ENCODE measurements at places on chromosomes 12 and 14.

DNA sequence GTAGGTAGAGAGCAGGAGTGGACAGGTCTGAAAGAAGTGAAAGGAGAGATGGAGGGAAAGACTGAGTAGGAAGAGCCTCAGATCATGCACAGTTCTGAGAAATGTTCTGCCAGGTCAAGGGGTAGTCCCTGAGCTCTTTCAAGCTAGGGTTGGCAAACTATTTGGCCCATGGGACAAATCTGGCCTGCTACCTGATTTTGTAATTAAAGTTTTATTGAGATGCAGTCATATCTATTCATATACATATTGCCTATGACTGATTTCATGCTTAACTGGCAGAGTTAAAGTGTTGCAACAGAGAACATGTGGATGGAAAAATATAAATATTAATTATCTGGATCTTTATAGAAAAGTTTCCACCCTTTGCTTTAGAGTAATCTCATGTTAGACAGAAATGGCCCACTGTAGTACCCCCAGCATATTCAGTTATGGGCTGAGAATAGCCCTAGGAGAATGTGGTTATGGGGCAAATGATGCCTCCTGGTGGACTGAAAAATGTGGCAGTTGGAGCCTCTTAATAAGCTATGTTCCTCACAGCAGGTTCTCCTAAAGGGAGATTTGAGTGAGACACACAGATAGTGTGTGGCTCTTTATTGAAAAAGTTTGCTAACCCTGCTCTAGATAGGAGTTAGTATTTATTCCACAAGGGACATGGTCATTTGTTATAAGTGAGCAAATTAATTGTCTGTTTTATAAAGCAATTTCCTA, 476.9 kb downstream of the LRIG3 start:
- peak; percentile 67 for DNase-seq

GRCh38 chr12:34388636-34389377, 366.5 kb downstream of the ALG10 start:
- DNase-seq = no peak

DNA sequence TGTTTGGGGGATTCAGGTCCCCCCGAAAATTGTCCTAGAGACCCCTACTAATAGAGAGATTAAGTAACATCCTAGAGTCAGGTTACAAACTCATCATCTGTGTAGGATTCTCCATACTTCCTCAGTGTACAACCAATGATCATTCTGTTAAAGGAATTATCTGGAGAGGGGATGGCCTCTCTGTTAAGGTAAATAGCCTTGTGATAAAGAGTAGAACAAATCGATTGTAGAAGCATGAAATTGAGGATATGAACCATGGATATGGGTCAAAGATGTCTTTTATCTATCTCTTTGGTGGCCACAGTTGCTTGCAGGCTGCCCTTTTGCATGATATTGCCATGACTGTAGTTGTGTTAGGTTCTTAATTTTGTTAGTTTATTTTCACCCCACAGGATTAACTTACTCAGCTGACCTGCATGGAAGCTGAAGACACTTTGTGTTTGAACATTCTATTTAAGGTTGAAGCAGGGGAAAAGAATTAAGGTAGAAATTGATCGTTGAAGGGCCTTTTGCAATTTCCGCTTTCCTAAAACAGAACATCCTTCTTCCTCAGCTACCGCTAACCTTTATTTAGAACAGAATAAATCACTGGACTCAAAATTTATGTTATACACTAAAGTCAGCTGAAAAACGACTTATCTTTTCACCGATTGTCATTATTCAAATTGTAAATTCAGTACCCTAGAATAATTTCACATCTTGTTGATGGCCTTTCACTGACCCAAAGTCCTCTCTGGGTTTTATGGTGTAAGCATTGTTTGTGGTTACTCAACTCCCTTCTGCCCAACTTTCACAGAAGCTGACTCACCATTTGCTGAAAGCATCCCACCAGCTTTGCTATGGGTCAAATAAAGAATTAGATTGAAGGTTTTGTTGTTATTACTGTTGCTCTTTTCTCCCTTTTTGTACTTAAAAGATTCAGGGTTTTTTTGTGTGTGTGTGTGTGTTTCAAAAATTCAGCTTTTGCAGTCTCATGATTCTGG, 52.3 kb downstream of the IRAK3 start:
- DNase-seq = no peak

DNA sequence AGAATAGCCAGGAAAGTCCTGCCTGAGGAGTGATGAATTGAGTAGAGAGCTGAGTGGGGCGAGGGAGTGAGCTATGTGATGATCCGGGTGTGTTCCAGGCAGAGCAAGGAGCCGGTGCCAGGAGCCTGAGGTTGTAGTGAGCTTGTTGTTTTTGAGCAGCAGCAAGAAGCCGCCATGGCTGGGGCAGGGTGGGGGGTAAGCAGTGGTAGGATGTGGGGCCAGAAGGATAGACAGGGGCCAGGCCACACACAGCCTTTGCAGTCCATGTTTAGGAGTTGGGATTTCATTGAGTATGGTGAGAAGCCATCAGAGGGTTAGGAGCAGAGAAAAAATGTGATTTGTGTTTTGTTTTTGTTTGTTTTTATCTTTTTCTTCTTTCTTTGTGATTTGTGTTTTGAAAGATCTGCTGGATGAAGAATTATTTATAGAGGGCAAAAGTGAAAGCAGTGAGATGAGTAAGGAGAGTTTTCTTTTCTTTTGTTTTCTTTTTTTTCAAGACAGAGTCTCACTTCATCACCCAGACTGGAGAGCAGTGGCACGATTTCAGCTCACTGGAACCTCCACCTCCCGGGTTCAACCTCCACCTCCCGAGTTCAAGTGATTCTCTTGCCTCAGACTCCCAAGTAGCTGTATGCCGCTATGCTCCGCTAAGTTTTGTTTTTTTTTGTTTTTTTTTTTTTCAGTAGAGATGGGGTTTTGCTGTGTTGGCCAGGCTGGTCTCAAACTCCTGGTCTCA, 92.3 kb upstream of the BCAT1 start:
- no peak for DNase-seq

DNA sequence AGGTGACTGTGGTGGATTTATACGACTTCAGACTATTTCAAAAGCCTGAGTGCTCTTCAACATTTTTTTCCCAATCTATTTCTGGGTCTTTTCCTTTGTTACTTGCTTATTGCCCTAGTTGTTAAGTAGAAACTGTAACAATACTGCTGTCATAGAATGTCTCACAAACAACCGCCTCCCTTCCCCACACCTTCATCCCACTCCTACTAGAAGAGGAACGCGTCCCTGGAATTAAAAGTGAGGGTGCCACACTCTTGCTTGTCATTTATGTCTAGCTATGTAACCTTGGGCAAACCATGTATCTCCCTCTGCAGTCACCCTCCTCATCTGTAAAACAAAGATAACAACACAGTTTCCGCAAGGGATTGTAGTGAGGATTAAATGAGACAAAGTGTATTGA, 8.6 kb downstream of the BRAP start:
- DNase-seq = no peak

DNA sequence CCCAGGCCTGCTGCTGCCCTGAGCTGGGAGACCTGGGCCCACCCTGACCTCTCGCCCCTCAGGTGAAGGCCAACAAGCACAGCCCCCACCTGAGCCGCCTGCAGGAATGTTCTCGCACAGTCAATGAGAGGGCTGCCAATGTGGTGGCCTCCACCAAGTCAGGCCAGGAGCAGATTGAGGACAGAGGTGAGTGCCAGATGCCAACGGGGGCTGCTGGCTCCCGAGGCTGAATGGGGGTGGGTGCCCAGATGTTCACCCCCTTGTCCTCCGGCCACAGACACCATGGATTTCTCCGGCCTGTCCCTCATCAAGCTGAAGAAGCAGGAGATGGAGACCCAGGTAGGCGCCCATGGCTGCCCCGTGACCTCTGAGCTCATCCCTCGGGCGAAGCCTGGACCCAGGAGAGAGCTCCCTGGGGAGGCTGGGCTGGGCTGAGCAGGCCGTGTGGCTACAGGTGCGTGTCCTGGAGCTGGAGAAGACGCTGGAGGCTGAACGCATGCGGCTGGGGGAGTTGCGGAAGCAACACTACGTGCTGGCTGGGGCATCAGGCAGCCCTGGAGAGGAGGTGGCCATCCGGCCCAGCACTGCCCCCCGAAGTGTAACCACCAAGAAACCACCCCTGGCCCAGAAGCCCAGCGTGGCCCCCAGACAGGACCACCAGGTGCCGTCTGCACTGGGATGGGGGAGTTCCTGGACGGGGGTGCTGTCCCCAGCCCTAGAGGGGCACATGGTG, 25.8 kb downstream of the HIP1R start:
- no peak for DNase-seq

DNA sequence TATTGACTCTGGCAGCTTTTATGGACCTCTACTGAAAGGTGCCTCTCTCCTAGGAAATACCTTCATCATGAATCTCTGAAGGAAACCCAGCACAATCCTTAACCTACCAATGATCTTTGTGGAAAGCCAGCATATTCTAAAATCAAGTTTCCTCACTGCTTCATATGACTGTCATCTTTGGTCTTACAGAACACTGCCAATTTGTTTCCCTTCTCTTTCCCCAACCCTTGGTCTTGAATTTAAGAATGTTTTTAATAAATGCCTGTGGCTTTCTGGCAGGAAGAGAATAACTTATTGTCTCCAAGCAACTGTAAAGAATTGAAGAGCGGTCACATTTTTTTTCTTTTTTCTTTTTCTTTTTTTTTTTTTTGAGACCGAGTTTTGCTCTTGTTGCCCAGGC, 427.6 kb downstream of the IPO8 start:
- DNase-seq = peak; percentile 65

DNA sequence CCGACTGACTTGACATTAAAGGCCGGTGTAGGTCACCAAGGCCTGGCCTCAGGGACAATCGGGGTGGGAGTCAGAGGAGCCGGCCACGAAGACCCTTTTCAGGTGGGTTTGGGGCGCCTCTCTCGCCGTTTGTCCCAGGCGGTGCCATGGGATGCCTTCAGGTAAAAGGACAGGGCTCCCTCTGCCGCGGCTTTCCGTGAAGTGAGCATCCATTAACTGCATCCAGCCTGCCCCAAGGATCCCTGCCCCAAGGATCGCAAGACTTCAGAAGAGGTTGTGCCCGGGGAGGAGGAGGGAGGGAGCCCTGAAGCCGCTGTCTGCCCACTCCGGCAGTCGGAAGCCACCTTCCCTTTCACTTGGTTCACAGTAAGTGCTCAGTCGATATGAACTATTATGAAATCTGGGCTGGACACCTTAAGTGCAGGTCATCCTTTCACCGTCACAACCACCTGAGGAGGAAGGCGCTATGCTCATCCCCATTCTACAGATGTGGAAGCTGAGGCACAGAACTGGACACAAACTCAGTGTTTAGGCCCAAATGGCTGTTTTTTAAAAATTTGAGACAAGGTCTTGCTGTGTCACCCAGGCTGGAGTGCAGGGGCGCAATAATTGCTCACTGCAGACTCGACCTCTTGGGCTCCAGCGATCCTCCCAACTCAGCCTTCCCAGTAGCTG, 964 bp downstream of the SDS start:
- no peak for DNase-seq

DNA sequence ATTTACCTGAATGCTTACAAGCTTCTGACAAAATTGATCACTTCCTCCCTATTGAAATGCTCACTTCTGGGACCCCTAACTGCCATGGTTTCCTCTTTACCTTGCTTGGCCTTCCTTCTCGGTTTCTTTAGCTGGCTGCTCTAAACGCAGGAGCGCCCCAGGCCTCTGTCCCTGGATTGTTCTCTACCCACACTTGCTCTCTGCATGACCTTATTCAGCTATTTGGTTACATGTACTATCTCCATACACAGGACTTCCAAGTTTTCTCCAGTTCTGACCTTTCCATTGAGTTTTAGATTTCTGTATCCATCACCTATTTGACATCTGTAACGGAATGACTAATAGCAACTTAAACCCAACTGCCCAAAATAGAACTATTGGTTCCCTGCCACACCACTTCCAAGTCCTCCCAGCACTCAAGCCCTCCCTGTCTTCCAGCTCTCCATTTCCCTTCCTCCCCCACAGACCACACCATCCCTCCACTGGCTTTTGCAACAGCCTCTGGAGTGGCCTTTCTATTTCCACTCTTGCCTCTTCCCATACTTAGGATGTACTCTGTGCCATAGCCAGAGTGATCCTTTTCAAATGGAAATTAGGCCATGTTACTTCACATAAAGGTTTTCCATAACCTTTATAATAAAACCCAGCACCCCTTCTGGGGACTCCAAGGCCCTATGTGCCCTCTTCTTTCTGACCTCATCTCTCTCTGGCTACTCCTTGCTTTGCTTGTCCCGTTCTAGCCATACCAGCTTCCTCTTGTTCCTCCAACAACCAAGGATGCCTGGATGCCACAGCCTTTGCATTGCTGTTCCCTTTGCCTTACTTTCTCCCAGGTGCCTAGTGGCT, 202.2 kb downstream of the AEBP2 start:
- no peak for DNase-seq

GRCh38 chr12:130615861-130616345, 100.2 kb downstream of the RIMBP2 start:
- DNase-seq = no peak

DNA sequence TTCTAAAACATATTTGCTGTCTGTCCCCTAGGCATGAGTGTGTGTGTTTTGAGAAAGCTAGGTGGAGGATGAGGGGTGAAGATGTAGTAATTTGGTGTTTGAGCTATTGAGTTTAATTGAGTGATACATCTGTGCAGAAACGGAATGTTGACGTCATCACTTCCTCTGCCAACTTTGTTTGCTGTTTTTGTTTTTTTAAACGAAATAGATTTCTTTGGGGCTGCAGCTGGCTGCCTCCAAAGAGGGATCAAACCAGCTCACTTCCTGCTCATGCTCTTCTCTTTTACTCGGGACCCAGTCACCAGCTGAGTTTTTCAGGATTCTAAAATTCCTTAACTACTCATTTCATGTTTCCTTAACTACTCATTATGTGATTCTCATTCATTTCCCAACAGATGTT, 19.5 kb upstream of the CRACR2A start:
- DNase-seq = no peak

GRCh38 chr14:73245480-73246325, 8.4 kb downstream of the PAPLN start:
- no peak for DNase-seq

GRCh38 chr14:103243764-103244737, 90.0 kb upstream of the EIF5 start:
- no peak for DNase-seq

DNA sequence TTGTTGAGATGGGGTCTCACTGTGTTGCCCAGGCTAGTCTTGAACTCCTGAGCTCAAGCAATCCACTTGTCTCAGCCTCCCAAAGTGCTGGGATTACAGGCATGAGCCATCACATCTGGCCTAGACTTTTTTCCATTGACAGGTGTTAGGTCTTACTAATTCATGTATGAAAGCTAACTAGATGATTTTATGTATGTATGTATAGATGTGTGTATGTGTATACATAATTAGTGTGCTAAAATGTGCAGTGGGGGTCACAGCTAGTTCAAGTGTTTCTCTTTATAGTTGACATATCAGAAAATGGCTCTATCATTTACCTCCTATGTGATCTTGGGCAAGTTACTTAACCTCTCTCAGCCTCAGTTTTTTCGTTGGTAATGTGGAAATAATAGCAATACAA, 23.5 kb downstream of the UNC79 start:
- no peak for DNase-seq

DNA sequence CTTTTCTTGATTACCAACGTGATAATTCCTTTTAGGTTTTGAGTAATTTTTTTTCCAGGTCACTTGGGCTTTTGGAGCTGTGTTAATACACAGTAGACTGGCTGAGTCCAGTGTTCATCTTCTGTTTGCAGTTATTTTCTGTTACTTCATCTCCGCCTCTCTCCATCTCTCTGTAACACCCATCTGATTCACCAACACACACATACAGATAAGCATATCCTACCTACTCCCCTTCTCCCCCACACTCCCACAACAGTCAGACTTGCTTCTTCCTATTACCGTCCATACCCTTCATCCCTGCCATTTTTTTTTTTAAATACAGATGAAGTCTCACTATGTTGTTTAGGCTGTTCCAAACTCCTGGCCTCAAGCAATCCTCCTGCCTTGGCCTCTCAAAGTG, 72.7 kb upstream of the MANSC4 start:
- no peak for DNase-seq

GRCh38 chr12:81400024-81400423, 322.1 kb downstream of the ACSS3 start:
- no peak for DNase-seq
